ENCODE measurements at places on chromosomes 2 and 18.
A peak's percentile ranks its signal among the peaks of the same experiment; 100 is the strongest.

- no peak for DNase-seq
Measured at GRCh38 chr2:76180676-76181075, 470.0 kb upstream of the GCFC2 start.

- DNase-seq, result no peak
Measured at GRCh38 chr2:161419638-161420190, 3.6 kb downstream of the TBR1 start.

GRCh38 chr2:216984937-216985336 lies 125.1 kb upstream of the TNP1 start:
- no peak for DNase-seq

DNA sequence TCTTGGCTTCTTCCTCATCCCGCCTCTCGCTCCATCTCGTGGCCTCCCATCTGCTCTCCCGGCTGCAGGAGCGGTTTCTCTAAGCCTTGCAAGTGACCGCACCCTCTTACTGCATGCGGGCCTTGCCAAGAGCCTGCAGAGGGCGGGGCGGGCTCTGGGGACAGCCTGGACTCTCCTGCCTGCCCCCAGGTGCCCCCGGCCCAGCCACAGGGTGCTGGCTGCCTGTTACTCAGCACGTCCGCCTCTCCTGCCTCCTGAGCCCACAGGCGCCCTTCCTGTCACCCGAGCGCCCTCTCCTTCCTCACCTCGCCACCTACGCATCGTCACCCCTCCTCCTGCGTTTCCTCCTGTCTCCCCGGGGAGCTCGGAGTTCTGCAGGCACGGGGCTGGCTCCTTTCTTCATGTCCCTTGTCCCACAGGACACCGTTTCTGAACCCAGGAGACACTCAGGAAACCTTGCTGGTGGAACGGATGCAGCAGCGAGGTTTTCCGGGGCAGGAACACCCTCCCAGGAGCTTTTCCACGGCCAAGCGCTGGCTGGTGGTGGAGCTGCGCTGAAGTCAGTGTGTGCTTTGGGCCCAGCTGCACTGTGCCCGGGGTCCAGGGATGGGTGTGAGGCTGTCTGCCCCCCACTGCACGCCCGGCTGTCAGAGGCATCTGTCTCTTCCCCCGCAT lies 28.5 kb downstream of the HPCAL1 start:
- peak; percentile 60 for DNase-seq

GRCh38 chr2:162261032-162261945 lies 18.0 kb upstream of the FAP start:
- DNase-seq, result no peak

DNA sequence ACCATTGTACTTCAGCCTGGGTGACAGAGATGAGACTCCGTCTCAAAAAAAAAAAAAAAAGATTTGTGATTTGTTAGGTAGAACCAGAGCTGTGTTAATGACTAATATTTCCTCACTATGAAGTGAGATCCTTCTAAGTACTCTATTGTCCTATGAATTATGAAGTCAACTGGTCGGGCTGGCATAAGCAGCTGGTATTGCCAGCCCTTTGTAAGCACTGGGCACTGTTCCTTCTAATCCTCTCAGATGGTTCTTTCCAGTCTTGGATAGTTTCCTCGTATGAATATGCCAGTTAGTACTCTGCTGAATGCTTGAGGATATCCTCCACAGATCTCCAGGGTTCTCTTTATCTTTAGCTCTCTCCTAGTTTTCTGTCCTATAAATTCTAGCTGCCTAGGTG lies 223.1 kb upstream of the SP5 start:
- no peak for DNase-seq

DNA sequence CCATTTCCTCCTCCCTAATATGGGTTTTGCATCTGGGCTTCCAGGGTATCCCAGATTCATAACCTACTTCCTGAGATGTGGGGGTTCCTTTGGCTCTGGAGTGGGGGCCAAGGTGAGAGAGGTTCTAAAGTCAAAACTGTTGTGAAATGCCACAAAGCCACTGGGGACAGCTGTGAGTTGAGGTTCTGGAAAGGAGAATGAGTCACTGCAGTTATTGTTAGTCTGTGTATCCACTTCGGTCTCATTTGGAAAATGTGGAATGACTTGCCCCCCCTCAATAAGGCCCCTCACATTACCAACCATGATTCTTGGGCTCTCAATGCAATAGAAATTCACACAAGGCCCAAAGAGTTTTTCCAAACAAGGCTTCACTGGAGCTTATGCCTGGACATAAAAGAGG lies 51.1 kb upstream of the LGALSL start:
- no peak for DNase-seq

DNA sequence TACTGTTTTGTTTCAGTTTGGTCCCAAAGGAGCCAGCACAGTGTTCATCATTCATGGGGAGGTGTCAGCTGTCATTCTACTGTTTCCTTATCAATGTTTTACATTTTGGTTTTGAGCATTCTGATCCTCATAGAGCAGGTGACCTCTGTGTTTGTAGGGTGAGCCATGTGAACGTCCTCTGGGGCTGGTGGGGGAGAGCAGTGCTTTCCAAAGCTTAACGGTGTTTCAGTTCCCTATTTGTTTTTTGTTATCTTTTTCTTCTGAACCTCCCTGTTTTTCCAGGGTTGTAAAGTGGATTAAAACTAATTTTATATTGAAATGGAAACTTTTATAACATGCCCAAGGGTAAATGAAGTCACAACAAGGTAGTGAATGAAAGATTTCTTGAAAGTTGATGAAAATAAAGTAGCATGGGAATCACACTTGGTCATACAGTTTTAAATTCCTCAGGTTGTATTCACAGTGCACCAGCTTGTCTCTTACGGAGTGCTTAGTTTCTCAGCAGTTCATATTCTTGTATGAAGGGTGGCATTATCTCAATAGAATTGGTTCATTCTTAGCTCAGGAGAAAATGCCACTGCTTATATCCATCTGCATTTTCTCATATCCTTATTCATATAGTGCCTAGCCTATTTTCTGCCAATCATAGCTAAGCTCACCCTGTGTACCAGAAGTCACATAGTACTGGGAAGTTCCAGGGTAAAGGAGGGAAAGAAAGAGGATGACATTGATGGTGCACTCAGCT lies 54.5 kb downstream of the MAP4K4 start:
- no peak for DNase-seq

DNA sequence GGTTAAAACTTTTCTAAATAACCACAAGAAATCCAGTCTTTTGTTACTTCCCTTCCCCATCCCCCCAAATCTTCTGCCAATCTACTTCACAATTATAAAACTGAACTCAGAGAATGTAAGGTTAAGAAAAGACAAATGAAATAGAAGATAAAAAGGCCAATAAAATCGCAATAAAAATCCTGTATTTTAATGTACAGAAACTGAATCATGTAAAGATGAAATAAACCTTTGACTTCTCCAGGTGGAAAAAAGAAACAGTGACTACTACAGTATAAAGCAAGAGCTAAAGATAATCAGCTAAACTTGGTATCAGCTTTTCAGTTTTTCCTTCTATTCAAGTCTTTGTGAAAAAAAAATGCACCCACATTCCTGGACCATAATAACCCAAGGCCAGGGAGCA lies 1.7 kb downstream of the SYT4 start:
- DNase-seq, result no peak

DNA sequence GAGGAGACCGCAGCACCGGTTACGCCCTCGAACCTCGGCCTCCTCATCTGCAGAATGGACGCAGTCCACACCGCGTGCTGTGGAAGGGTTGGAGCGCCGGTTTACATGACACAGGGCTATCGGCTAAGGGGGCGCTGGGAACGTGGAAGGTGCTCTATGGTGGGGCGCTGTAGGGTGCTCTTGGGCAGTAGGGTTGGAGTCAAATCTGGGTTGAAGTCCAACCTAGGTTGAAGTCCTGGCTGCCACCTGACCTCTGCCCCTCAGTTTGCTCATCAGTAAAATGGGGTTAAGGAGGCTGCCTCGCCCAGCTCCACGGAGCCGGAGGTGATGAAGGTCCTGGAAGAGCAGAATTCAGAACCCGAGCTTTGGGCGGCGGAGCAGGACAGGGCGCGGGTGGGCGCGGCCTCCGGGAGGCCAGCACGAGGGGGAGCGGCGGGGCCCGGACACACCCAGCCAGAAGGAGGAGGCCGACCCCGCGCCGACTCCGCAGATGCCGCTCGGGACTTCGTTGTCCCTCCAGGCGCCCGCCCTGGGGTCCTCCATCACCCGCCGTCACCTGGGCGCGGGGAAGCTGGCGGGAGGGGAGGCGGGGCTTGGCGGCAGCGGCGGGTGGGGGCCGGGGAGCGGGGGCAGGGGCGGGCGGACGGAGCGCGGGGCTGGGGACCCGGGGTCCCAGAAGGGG lies 558 bp upstream of the GAREM2 start:
- DNase-seq, result no peak

GRCh38 chr18:63586966-63587365 lies at the start of gene SERPINB13:
SERPINB13 (plus strand) TSS chr18:63587343; CDS start chr18:63588668, 1,325 bp downstream.
- DNase-seq, result no peak

- DNase-seq, result no peak
Measured at GRCh38 chr2:186820303-186820702, 28.7 kb downstream of the ZSWIM2 start.

GRCh38 chr2:58019229-58019628 lies 27.4 kb upstream of the VRK2 start:
- DNase-seq, result no peak

DNA sequence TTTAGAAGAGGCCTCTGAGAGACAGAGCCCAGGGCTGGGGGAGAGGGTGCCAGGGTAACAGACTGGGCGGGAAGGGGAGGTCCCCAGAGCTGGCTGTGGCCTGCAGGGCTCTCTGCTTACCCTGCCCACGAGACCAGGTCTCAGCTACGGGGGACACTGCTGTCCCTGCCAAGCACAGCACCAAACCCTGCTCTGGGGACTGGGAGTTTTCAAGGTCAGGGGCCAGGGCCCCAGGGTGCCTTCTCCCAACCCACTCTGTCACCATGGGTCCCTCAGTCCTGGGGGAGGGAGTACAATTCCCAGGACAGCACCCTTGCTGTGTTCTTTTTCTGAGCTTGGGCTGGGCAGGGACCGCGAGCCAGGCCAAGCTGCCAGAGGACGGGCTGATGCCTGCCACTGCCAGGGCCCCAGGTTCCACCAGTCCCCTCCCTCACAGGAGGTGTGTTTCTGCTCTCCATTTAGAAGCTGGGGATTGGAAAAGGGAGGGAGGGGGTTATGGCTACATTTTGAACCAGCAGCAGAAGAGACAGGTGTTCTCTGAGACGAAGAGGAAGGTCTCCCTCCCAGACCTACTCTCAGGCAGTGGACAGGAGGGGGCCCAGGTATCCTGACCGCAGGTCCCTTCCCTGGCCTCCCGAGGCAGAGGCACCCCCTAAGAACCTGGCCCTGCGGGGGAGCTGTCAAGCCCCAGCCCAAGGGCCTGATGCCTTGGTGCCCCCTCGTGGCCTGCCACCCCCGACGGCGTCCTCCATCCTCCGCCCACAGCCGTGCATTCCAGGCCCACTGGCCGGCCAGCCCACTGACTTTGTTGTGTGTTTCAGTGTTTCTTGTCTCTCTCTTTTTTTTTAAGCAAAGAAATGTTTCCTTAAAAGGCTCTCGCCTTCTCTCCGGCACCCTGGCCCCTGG lies 80.4 kb downstream of the TNS1 start:
- no peak for DNase-seq

- DNase-seq, result no peak
Measured at GRCh38 chr2:8036366-8036765, 645.5 kb upstream of the ID2 start.

DNA sequence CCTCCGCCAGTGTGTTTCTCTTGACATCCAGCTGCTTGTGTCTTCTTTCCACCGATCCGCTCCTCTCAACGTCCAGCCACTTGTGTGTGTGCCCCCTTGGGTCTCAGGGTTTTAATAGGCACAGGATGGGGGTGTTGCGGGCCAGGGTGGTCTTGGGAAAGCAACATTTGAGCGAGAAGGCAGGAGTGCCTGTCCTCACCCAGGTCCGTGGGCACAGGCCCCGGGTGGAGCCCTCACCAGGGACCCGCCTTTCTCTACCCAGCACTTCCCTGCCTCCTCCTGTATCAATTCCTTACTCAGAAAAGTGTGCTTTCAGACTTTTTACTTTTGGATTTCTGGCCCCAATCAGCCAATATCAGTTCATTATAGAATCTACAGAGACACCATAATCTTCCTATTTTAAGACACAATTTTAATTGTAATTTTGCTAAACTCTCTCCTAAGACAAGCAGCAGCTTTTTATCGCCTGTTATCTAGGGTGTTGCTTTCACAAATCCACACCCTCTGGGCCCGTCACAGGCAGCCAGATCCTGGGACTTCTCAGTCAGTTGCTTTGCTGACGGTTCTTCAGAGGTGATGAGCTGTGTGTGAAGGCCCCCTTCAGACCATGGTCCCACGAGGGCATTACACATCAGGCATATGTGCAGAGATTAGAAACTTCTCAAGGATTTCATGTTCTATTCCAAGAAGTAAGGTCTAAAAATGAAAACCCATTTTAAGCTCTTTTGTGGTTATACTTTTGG lies 96.0 kb upstream of the FHL2 start:
- no peak for DNase-seq
